Lung (tissue), 17 donors: ENCODE measurements at places on chromosomes 6 and 20. TPM values are rescaled to one million over a fixed set of nuclear protein-coding genes. Genes with fewer than 3 reads are reported as not detected.

DNA sequence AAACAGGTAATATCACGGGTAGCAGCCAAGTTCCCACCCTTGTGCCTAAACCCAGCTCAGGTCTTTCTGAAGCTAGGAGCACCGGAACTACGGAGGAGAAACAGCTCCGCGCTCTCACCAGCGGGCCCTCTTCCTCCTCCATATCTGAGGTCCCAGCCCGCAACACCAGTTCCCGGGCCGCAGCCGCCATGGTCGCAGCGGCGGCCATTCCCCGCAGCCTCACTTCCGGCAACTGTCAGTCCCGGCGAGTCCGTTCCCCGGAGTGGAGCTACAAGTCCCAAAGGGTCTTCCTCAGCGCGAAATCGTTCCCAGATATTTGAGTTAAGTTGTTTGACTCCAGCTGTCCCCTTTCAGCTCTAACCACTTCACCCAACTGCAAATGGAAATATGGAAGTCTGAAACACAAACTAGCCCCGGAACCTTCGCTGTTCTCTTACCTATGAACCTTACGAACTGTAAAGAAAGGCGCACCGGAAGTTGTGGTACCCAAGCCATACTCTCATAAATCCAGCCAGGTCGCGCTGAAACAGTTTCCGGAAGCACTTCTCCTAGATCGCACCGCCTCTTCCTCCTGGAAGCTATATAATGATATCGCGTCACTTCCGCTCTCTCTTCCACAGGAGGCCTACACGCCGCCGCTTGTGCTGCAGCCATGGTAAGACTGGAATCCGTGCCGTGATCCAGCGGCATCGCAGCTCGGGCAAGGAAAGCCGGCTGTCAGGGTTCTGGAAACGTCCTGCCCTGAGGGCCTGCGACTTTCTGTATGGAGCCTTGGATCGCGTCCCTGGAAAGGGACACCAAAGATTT is at the start of the genes RPS18 and VPS52:
TSS of gene RPS18 (plus strand) at position 608 of the 807 bp plus-strand sequence. CDS start at position 653, 45 bp downstream.
TSS of gene VPS52 (minus strand) at position 409 of the 807 bp plus-strand sequence. CDS start at position 208, 201 bp downstream.
- peak; percentile 97 for DNase-seq

GRCh38 chr20:14478126-14478525 is 140.7 kb upstream of the FLRT3 start:
- DNase-seq, result no peak

DNA sequence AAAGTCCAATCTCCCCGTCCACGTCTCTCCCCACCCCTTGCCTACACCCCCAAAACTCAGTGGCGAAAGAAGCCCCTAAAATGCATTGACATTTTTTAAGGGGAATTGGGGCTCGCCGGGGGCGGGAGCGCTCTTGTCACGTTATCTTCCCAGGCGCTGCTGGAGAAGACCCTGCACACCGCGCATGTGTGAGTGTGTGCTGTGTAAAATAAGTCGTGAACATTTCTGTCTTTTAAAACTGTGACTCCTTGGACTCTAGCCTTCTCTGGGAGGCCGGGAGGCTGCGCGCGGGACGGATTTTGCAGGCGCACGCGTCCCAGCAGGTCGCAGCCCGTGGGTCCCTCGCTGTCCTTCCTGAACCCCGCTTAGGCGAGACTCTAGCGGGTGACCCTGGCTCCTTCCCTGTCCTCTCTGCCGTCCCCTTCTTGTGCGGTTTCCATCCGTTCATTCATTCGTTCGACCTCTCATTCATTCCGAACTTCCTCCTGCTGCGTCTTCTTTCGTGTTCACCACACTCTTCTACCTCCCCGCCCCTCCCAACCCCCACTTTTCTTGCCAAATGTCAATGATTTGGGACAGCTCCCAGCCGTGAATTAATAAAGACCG is 2.2 kb downstream of the NRN1 start:
- DNase-seq, result peak; percentile 24

- DNase-seq, result no peak
These were observed 25.7 kb upstream of the SIRT5 start for GRCh38 chr6:13548500-13549210.

The LST1 gene
- 96.1 TPM for polyA plus RNA-seq

DNA sequence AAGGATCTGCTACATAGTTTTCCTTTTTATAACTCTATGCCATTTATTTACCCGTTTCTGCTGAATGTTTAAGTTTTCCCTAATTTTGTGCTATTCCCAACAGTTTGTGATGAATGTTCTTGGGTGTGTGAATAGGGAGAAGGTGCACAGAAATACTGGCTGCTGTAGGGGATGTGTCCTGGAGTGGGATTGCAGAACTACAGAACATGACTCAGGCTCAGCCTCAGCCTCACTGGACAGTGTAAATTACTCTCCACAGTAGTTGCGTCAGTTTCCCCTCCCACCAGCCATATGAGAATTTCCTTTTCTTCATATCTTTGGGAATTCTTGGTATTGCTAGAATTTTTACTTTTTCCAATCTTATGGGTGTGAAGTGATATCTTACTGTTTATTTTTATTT is 57.0 kb downstream of the SLX4IP start:
- DNase-seq, result no peak

The WFDC2 gene
- polyA plus RNA-seq, result 547 TPM

DNA sequence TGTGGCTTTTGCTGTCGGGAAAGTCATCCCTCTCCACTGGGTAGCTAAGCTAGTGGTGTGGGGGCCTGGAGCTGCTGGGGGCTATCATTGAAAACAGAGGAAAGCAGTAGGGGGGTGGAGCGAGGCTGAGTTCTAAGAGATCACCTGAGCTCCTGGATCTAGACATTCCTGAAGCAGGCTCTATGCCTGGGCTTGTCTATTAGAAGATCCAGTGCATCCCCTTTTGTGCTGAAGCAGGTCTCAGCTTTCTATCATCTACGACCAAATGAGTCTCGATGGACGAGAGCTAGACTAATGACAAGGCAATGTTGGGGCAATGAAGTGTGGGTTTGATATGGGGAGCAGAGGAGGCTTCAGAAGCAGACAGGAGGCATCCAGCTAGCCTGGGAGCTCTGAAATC is 18.5 kb downstream of the ZBP1 start:
- DNase-seq, result no peak

GRCh38 chr6:149766156-149766769 is 16.7 kb downstream of the PCMT1 start:
- peak; percentile 30 for DNase-seq

- DNase-seq, result no peak
These were observed 5.9 kb downstream of the KHDRBS2 start for GRCh38 chr6:62280099-62280498.

DNA sequence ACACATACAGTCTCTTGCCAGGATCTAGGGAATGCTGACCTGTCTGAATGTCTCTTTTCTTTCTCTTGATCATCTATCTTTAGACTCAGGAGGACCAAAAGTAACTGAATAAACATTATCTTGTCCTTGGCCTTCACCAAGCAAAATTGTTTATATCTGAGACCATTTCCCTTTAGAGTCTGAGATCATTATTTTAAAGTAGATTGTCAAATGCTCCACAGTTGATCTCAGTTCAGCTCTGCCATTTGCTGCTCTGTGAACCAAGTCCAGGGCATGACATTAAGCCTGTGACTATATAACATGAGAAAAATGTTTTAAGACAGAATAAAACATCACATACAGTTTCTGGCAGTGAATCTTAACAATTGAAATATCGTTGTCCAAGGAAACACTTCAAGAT is 148.3 kb upstream of the NRSN1 start:
- no peak for DNase-seq

The ZSCAN31 gene
- polyA plus RNA-seq, result 7.4 TPM

The OPRL1 gene
- 0.45 TPM for polyA plus RNA-seq

- DNase-seq, result no peak
These were observed 44.9 kb downstream of the GINS1 start for GRCh38 chr20:25452333-25452732.

The TLDC2 gene
- polyA plus RNA-seq, result 0.07 TPM

The ECT2L gene
- polyA plus RNA-seq, result 2.1 TPM

GRCh38 chr20:47878601-47879027 is 93.3 kb upstream of the SULF2 start:
- DNase-seq, result no peak

DNA sequence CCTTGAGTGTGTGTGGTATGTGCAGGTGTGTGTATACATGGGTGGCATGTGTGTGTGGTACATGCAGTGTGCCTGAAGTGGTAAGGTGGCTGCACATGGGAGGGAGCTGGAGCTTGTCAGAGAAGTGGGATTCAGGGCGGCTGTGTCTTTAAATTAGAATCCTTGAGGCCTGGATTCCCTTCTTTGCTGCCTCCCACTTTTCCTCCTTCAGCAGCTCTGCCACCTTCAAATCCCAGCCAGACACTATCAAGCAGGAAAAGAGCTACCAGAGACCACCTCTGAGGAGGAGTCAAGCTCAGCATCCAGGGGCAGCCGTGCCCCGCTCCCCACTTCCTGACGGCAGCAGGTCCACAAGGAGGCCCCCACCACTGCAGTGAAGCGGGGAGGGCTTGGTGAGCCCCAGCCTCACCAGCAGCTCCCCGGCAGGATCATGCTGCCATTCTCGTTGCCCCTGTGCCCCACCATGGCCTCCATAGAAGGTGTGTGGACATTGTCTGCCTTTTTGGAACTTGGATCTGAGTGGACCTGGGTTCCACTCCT is 131.0 kb upstream of the MLN start:
- DNase-seq, result no peak

The CCND3 gene
- 120 TPM for polyA plus RNA-seq

GRCh38 chr6:122063076-122063475 is 336.4 kb upstream of the HSF2 start:
- DNase-seq, result no peak

GRCh38 chr6:111258615-111259088 is 171.3 kb downstream of the SLC16A10 start:
- DNase-seq, result no peak

DNA sequence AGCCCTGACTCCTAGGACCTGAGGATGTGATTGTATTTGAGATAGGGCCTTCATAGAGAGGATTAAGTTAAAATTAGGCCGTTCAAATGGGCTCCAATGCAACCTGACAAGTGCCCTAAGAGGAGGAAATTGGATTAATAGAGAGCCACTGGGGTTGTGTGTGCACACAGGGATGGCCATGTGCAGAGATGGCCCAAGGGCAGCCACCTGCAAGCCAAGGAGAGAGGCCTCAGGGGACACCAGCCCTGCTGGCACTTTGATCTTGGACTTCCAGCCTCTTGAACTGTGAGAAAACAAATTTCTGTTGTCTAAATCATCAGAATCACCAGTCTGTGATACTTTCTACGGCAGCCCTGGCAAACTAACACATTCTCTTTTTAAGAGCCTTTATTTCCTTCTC is 598.8 kb downstream of the UTRN start:
- DNase-seq, result no peak

GRCh38 chr6:13563009-13563408 is 11.4 kb upstream of the SIRT5 start:
- no peak for DNase-seq

The CST5 gene
- polyA plus RNA-seq, result 0.65 TPM

DNA sequence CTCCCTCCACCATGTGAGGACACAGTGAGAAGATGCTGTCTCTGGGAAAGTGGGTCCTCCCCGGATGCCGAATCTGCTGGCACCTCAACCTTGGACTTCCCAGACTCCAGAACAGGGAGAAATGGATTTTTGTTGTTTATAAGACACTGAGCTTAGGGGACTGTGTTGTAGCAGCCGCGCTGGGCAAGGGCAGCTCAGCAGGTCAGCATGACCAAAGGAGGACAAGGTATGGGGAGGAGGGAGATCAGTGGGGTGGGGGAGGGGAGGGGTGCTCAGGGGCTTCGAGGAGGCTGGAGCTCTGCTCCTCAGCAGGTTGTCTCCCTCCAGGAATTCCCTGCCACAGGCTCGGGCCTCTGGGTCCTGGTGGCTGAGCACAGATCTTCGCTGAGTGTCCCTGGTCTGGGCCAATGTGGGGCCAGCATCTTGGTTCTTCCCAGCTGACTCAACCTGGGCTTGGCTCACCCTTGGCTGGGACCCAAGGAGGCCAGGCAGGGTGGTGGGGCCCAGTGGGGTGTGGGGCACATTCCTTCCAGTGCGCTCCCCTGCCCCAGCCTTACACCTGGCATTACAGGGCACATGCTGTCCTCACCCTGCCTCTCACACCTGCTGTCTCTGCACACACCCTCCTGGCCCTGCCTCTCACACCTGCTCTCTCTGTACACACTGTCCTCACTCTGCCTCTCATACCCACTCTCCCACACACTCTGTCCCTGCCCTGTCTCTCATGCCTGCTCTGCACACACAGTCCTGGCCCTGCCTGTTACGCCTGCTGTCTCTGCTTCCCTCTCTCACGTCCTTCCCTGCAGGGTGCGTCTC is 107.3 kb downstream of the SYCP2 start:
- DNase-seq, result no peak

DNA sequence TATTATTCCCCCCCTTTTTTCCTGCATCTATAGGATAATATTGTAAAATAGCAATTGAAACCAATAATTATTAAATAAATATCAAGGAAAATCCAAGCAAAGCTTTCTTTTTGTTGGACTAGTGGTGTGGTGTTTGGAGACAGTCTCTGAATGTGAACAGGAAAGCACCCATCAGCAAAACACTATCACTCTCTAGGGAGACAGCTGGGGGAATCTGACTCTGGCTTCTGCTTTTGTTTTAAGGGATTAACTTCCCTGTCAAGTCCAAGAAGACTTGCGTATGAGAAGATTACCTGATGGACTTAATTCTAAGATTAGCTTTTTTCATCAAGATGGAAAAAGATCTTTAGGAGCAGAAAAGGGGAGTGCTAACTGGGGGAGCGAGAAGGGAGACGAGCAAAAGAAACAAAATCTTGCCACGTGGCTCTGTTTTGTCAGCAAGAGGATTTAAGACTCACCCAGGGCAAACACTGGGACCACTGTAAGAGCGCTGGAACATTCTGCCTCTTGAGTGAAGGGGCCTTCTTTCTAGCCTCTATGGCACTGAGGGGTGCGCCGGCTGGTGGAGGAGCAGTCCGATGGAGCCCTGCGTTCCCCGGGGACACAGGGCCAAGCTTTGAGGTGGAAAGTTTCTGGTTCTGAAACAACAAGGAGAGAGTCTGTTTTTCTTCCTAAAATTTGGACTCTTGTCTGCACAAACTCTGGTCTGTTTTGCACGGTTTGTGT is 570 bp downstream of the TULP4 start:
- DNase-seq, result no peak

The SEMG1 gene
- polyA plus RNA-seq, result not detected
